ENCODE measurements at places on chromosomes 6 and 20.

DNA sequence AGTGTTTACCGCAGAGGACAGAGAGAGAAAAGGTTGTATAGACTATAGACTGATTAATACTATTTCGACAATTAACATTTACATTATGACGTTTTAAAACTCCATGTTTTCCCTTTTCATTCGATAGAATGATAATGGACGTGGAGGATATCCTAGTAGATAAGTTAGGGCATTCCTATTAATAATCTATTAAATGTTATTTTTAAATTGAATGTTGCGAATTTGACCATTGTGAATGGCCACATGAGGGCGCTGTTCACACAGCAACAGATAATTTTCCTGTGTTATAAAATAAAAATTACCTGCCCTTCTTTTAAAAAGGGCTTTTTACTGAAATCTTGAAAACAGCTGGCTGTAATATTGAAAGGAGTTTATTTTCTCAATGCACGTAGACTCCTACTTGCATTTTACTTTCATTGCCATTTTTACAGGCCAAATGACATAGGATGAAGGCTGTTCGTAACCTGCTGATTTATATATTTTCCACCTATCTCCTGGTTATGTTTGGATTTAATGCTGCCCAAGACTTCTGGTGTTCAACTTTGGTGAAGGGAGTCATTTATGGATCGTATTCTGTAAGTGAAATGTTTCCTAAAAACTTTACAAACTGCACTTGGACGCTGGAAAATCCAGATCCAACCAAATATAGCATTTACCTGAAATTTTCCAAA is 3.3 kb downstream of the ADGRB3 start:
- no peak overlapping the region for H3K27ac ChIP-seq
- H3K27me3 ChIP-seq, result peaks cover 78% of the 10 kb centered on the region
- peaks cover 28% of the 10 kb centered on the region for H3K4me1 ChIP-seq
- H3K4me3 ChIP-seq, result no peak overlapping the region
- DNase-seq, result no peak
- H3K36me3 ChIP-seq, result no peaks in the 10 kb centered on the region

DNA sequence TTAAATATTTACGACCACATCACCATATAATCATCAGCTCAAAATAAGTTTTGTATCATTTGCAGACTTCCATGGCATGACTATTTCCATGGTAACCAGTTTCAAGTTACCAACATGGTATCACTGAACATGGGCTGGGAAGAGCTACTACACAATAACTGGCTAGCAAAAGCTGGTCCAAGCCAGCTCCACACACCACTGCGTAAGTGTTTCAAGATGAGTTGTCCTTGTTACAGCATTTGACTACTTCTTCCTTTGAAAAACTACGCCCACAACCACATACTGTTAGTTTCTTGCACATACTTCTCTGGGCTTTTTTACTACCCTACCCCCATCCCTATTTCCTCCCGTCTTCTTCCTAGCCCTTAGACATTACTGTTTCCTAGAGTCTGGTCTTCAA is 8.5 kb downstream of the CD164 start:
- H3K27ac ChIP-seq, result no peak overlapping the region
- no peaks in the 10 kb centered on the region for H3K27me3 ChIP-seq
- peaks cover 13% of the 10 kb centered on the region for H3K4me1 ChIP-seq
- peaks cover 48% of the 10 kb centered on the region for H3K36me3 ChIP-seq
- H3K4me3 ChIP-seq, result no peak overlapping the region
- no peak for DNase-seq

DNA sequence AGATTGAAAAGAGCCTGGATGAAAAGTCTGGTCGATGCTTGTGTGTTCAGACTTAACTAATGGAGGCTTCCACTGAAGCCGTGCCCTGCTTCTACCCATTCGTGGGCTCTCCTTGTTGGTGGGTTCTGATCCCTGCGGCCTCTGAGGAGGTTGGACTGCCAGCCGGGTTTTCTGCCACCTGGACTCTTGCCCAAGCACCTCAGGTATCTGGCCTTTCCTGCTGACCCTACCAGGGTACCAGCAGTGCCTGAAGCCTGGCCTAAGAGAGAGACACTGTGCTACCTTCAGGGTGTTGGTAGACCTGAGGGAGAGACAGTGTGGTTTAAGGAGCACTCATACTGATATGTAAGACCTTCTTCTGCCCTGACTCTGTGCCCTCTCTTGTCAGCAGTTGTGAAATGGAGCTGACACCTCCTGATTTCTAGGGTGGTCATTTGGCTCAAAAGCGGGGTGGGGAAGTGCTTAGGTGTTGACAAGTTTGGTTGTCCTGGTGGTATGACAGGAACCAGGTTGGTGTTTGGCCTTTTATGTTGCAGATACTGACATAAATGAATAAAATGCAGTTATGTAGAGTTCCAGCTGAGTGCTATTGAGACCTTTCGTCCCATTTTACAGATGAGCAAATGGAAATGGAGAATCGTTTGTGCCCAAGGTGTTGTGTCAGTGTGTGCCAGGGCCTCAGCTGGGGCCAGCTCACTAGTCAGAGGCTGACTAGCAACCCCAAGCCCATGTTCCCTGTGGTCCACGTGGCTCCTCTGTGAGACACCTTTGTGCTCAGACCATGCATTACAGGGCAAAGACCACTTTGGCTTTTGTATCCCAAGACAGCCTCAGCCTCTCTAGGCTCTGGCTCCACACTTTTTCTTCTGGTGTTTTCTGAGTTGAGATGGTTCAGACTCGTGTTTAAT is 3.1 kb downstream of the PLCG1 start:
- peaks cover 28% of the 10 kb centered on the region for H3K36me3 ChIP-seq
- no peak for DNase-seq
- peak overlapping the region; percentile 95 for H3K4me3 ChIP-seq
- H3K27me3 ChIP-seq, result no peaks in the 10 kb centered on the region

DNA sequence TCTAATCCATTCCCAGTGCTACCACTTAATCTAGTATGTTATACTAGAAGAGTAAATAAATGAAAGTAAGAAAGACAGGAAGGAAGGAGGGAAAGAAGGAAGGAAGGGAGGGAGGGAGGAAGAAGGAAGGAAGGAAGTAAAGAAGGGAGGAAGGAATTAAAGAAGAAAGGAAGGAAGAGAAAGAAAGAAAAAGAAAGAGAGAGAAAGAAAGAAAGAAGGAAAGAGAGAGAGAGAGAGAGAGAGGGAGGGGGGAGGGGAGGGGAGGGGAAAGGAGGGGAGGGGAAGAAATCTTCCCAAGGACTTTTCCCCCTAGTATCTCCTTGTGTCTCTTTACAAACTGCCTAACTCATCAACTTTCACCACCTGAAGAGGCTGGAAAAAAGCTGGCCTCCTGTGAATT is 20.8 kb upstream of the MUC21 start:
- H3K27ac ChIP-seq, result no peak overlapping the region
- peaks cover 26% of the 10 kb centered on the region for H3K27me3 ChIP-seq
- H3K36me3 ChIP-seq, result no peaks in the 10 kb centered on the region
- no peak for DNase-seq
- no peaks in the 10 kb centered on the region for H3K4me1 ChIP-seq

DNA sequence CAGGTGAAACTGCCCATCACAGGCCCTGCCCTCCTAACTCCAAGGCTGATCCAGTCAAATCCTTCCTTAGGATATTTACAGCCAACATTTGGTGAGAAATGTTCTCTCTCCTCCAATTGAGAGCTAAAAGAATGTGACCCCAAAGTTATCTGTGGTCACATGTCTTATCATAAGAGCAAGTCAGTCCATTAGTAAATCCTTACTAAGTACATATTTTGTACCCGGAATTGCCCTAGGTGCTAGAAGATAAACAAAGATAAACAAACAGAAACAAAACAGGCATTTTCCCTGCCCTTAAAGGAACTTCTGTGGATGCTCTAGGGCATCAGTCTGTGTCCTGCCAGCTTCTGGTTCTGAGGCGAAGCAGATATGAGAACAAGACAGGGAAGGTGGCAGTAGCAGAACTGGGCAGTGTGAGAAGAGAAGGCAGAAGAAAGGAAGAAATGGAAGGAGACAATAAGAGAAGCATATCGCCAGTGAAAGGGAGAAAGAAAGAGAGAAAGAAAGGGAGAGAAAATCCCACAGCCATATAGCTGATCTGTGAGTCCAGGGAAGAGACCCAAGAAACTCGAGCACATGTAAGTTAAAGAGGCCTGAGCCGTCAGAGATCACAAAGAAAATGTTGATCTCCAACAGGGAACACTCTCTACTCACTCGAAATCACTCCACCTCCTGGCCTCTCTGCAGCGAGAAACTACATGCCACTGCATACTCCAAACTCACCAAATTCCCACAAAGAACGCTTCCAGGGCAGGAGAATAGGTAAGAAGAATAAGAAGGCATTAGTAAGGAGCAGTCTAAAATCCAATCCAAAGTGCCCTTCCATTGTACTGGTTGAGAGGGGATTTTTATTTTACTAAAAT is 41.7 kb downstream of the CDK5RAP1 start:
- peak overlapping the region; percentile 26 for H3K27ac ChIP-seq
- H3K4me1 ChIP-seq, result no peaks in the 10 kb centered on the region
- H3K27me3 ChIP-seq, result no peaks in the 10 kb centered on the region
- DNase-seq, result no peak
- H3K36me3 ChIP-seq, result peaks cover 31% of the 10 kb centered on the region
- no peak overlapping the region for H3K4me3 ChIP-seq

DNA sequence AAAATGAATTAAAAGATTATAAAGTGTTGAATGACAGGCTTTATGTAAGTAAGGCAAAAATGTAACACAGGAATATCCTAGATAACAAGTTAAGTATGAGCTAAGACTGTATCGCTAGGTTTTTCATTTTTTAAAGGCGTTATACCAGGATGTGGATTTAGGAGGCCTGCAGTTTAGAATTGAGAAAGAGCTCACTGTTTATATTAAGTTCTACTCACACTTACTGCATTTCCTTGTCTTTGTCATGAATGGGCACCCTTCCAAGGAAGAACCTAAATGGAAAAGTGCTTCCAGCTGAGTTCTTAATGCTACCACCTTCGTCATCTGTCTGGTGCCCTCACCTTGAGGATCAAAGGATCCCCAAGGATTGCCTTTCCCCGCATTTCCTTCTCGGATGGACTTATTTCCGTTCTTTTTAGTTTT is 148.7 kb downstream of the SOX4 start:
- peaks cover 56% of the 10 kb centered on the region for H3K4me1 ChIP-seq
- peak overlapping the region; percentile 70 for H3K27ac ChIP-seq
- DNase-seq, result no peak
- no peaks in the 10 kb centered on the region for H3K27me3 ChIP-seq

DNA sequence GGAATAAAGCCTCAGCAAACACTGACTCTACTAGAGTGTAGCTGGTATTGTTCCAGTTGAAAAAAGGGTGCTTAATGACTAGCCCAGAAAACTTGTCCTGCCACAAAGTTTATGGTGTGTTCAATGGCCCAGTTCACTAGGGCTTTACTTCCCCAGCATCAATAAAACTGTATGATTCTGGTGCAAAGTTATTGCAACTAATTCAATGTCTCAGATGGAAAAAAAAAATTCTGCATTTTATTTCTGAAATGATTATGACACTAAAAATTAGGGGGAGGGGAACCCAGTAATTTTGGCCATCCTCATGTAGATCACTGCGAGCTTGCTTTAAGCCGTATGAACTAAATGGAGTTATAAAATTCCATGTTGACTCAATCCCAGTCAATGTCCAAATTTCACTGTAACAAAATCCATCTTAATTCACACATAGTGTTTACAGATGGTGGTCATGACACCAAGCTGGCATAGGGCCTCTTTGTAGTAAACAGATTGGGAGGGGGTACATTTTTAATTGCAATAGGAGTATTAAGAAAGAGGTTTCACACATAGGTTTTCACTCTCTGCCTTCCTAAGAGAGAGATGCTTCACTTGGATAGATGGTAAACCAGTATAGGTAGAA is 41.2 kb downstream of the PTPRK start:
- H3K4me1 ChIP-seq, result peaks cover 32% of the 10 kb centered on the region
- H3K4me3 ChIP-seq, result no peak overlapping the region
- H3K27me3 ChIP-seq, result no peaks in the 10 kb centered on the region
- DNase-seq, result no peak
- peaks cover 7% of the 10 kb centered on the region for H3K36me3 ChIP-seq

GRCh38 chr6:90298459-90299053 is 1.9 kb upstream of the BACH2 start:
- H3K4me3 ChIP-seq, result peak overlapping the region; percentile 82
- DNase-seq, result no peak
- H3K4me1 ChIP-seq, result peaks cover 23% of the 10 kb centered on the region
- peak overlapping the region; percentile 74 for H3K27ac ChIP-seq
- no peaks in the 10 kb centered on the region for H3K36me3 ChIP-seq
- peaks cover 36% of the 10 kb centered on the region for H3K27me3 ChIP-seq

- H3K4me3 ChIP-seq, result no peak overlapping the region
- H3K27ac ChIP-seq, result no peak overlapping the region
- peaks cover 15% of the 10 kb centered on the region for H3K4me1 ChIP-seq
- peaks cover 3% of the 10 kb centered on the region for H3K36me3 ChIP-seq
These were observed 13.4 kb downstream of the TRIM38 start for GRCh38 chr6:25975923-25976560.

DNA sequence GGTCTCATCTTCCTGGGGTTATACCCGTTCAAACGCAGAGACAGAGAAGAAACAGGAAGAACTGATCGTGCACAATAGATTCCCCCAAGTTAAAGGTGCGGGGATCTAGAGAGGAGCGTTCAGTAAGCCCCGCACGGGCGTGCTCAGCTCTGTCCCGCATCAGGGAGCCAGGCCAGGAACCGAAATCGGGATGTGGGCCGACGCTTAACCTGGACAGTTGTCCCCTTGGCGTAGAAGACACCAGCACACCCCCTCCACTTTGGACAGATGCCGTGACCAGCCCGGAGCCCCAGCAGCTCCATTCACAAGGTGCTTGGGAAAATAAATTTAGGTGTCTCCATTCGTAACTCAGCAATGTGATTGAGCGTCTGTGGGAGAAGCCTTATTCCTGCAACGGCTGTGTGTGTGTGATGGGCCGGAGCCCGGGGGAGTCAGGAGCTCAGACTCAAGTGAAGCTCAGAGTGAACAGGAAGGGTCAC is 24.0 kb upstream of the GATA5 start:
- no peak for DNase-seq
- H3K27me3 ChIP-seq, result peaks cover 16% of the 10 kb centered on the region
- no peak overlapping the region for H3K4me3 ChIP-seq

DNA sequence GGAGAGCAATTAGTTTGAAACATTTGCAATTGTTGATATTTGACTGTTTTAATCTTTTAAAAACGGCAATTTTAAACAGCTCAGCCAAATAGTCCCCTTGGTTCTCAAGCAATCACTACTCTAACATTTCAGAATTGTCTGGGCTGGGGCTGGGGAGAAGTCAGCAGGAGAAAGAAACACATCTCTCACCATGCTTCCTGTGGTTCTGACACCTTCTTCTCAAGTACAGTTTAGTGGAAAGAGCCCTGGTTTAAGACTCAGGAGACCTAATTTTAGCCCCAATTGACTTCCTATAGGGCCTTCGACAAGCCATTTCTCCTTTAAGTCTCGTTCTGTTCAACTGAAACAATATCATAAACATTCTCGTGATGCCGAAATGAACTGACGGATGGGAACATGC is 168.4 kb upstream of the CDYL start:
- H3K27me3 ChIP-seq, result no peaks in the 10 kb centered on the region
- no peaks in the 10 kb centered on the region for H3K36me3 ChIP-seq
- no peak for DNase-seq
- peaks cover 23% of the 10 kb centered on the region for H3K4me1 ChIP-seq

DNA sequence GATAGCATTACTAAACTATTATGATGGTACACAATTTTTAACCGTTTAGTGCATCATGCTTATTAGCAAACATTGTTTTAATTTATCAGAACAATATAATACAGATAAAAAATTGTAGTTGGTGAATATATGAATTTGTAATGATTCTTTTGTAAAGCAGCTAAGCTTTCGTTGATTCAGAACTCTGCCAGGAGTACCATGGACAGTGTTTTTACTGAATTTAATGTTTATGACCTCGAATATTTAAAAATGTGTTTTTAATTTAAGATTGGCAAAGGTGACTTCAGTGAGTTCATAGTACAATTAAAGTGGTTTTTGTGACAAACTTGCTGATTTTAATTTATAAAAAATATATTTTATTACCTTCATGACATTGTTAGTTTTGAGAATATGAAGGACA is 10.0 kb downstream of the AFDN start:
- H3K27ac ChIP-seq, result no peak overlapping the region
- no peaks in the 10 kb centered on the region for H3K36me3 ChIP-seq
- DNase-seq, result no peak
- H3K4me1 ChIP-seq, result peaks cover 40% of the 10 kb centered on the region
